Activated T-helper 1 cell treated with anti-CD3 and anti-CD28 coated beads, Interleukin-2, amount 50 U/mL, for 16 hours (primary cell): ENCODE measurements at places on chromosomes 16 and 17.

- DNase-seq = no peak
Measured at GRCh38 chr16:4888428-4889135, 41.3 kb downstream of the UBN1 start.

DNA sequence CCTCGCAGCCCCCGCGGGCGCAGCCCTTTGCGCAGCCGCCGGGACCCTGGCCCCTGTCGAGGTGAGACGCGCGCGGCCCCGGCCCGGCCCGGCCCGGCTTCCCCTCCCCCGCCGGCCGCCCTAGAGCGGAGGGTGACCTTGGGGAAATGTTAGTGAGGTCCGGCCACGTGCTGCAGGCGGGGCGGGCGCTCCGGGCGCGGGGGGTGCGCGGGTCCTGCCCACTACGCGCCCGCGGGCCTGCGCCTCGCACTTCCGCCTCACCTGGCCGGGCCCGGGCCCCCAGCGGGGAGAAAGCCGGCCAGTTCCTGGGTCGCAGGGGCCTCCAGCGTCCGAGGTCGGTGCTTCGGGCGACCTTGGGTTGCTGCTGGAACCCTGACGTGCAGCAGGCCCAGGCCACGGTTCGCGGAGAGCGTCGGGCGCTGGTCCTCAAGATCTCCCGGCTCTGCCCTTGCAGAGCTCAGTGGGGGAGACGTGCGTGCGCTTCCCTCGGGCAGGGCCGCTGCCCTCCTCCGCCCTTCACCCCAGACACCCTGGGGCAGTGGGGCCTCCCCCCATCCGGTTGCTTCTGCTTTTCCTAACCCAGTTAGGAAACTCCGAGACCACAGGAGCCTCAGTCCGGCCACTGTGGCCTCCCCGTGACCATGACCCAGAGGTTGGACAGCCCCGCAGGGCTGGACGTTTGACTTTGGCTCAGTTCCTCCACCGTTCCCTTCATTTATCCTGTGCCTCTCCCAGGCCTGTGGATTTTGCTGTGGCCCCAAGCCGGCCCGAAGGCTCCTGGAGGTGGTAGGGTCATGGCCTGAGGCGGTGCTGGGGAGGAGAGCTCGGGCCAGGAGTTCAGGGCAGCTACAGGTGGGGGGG lies 791 bp downstream of the MCRIP2 start:
- DNase-seq = no peak

DNA sequence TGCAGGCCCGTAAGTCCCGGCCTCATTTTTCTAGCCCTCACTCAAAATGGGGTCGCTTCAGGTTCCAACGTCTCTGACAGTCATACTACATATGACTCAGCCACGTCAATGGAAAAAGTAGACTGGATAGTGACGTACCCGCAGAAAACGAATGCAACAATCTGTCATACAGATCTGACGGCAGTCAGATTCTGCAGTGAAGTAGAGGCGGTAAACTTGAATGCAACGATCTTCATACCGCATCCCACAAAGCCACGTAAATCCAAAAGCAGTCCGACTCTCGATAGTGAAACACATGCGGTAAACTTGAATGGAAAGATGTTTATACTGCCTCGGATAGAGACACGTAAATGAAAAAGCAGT lies 38.4 kb upstream of the ARL4D start:
- DNase-seq = peak; percentile 55

- no peak for DNase-seq
Measured at GRCh38 chr16:67963292-67963661, 5.2 kb downstream of the SLC12A4 start.

GRCh38 chr16:82820855-82821254 lies 194.1 kb downstream of the CDH13 start:
- DNase-seq = no peak

DNA sequence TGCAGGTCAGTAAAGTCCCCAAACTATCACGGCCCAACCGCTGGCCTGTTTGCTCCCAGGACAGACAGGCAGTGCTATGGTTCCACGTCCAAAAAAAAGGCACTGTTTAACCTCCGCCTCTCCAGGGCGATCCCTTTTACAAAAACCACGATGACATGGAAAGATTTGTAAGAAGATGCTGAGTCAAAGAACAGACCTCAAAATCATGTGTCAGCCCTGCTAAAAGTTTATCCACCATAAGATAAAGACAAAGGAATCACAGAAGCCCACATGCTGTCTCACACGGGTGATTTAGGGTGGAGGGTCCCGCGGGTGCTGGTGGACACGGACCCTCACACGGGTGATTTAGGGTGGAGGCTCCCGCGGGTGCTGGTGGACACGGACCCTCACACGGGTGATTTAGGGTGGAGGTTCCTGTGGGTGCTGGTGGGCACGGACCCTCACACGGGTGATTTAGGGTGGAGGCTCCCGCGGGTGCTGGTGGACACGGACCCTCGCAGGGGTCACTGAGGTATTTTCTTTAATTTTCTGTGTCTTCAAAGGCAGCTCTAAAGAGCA lies 117.2 kb upstream of the METRNL start:
- DNase-seq = no peak

DNA sequence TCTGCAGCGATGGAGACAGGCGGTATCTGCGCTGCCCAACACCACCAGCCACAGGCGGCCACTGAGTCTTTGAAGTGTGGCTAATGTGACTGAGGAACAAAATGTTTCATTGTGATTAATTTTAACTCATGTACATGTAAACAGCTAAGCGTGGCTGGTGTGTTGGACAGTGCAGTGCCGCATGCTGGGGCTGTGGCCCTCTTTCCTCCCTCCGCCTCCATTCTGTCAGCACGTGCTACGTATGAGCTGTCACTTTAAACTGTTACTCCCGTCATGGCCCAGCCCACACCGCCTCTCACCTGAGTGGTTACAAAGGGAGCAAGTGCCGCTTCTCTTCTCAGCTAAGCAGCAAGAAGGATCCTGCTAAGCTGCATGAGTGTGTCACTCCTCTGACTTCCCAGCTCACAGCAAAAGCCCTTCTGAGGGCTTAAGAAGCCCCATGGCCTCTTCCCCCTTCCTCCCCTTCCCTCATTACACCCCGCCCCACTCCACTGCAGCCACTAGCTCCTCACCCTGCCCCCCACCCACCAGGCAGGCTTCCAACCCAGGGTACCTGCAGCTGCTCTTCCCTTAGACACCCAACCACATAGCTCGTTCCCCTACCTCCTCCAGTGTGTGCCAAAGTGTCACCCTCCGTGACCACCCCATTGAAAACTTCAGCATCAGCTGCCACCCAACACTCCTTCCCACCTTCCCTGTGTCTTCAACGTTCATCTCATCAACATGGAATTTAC lies 15.0 kb downstream of the HASPIN start:
- peak; percentile 49 for DNase-seq

DNA sequence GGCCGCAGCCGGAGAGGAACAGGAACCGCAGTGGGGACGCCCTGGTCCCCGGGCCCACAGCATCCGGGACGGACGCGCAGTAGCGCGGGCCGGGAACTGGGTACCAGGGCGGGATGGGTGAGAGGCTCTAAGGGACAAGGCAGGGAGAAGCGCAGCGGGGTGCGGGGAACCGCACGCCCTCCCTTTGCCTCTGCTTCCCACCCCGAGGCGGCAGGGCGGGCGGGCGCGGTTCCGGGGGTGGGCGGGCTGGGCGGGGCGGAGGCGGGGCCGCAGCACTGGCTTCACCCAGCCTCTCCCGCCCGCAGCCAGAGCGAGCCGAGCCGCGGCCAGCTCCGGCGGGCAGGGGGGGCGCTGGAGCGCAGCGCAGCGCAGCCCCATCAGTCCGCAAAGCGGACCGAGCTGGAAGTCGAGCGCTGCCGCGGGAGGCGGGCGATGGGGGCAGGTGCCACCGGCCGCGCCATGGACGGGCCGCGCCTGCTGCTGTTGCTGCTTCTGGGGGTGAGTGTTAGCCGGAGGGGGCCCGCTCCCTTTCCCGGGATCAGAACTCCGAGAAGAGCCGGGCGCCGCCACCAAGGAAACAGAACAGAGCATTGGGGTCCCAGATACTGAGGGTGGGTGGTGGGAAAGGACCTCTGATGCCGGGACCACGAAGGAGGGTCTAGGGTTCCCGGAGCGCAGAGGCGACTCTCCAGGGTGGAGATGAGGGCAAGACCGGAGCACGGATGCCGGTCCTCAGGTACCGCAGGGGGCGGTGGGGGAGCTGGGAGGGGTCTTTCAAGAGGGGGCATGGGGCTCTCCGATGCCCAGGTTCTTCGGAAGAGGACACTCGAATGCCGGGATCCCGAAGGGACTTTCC lies at the start of gene NGFR:
TSS of gene NGFR (plus strand) at position 308 of the 856 bp plus-strand sequence. CDS start at position 433, 125 bp downstream.
- peak; percentile 34 for DNase-seq

DNA sequence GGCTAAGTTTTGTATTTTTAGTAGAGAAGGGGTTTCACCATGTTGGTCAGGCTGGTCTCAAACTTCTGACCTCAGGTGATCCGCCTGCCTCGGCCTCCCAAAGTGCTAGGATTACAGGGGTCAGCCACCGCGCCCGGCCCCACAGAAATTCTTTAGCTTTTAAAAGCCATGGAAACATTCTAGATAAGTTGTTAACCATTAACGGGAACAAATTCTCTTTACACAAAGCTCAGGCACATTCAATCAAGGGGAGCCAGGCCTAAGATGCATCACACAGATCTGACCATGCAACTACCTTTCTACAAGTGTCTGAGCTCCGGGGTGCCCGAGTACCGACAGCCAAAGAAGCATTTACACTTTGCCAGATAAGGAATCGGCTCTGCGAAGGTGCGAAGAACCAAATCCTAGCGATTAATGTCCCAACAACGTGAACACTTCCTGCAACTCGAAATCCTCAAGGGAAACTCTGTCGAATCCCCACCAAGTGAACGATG lies 1.0 kb downstream of the EMC8 start:
- DNase-seq = no peak

DNA sequence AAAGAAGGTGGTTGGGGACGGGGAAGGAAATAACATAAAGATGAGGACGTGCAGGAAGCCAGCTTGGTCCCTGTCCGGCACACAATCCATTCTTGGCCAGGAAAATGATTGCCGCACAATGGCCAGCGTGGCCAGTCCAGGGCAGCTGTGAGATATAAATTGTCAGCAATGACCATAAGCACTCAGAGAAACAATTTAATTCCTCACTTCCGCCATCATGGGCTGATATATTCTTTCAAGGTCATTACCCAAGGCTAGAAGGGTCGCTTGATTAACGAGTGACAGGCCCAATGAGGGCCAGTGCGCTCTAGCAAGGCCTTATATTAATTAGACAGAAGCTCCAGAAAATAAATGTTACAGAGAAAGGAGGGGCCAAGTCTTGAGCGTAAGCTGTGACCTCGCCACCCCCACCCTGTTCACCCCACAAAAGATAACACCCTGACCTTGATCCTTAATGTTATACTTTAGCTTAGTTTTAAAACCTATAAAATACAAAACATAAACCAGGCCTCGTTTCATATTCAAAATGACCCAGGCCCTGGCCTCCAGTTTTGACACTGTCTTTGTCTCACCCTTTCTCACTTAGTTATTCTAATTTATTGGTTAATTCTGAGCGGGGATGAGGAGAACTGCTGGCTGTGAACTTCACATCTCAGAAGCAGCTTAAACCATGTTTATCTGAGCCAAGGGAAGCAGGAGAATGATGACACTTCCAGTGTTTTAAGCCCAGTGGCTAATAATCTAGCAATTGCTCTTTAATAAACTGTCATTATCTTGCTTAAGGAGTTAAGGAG lies 478.3 kb upstream of the ZFHX3 start:
- DNase-seq = no peak

DNA sequence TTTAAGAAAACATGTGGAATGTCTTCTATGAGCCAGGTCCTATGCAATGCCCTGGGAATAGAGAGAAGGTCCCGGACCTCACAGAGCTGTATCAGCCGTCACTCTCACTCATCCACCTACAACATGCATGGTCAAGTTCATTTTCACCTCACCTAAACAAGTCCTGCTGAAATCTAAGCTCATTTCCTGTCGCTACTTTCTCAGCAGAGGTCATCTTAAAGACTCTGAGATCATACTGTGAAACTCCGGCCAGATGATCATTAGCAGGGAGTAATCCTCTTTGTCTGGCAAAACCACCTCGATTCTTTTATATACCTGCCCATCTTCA lies 66.2 kb upstream of the LYRM9 start:
- DNase-seq = no peak

DNA sequence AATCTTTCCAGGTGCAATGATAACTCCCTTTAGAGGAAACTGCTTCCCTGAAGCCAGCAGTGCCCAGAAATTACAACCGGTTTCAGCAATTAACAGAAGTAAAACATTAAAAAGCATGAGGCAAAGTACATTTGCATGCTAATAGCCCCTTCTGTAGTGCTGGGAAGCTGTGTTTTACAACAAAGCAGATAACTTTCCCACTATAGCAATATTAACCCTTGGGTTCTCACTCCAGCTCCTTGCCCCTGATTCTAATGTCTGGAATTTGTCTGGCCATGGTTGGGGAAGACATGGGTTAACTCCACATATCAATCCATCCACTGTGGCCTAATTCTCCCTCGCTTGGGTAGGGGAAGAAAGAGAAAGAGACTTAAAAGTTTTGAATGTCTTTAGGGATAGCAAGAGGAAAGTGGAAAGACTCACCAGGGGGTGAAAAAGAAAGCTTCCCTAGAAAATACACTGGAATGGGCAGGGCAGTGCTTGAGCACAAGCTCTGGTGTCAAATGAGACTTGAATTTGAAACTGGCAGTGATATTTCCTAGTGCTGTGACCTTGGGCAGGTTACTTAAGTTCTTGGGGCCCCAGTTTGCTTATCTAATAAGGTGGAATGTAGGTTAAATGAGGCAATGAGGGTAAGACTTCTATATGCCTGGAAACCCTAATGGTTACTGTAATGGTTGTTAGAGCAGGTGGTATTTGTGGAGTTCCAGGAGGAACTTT lies 102.0 kb downstream of the SOX9 start:
- no peak for DNase-seq

DNA sequence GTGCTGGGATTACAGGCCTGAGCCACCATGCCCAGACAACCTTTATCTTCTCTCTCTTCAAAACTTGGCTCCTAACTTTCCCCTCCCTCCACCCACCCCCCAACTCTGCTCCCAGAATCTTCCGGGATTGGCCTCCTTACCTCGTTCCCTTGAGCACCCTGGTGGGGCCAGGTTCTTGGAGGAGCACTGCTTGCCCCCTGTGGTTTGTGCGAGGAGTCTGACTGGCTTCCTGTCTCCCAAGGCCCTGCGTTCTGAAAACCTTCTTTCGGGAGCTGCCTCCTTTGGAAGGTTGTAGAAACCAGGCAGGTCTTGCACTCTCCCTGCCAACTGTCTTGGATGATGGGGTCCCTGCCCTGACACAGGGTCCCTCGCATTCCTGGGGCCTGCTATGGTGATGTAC lies 19.8 kb downstream of the PLXDC1 start:
- DNase-seq = no peak

DNA sequence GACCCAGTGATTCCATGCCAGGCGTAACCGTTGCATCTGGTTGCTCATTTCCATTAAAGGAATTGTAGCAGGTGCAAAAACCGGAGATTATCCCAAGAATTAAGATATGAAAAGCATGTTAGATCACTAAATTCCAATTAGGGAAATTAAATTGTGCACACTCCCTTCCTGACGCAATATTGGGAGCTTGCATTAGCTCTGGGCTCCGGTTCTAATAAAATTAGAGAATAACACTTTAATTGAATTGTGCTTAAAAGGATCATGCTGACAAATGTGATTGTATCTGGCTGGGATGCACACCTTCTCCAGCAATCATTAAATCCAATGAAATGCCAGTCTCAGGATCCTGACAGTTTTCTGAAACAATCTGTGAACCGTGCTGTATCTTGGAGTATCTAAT lies 38.1 kb downstream of the IRX5 start:
- DNase-seq = no peak

- DNase-seq = no peak
Measured at GRCh38 chr16:25692351-25692741, 587 bp downstream of the HS3ST4 start.

GRCh38 chr17:46884552-46884951 lies 33.2 kb downstream of the WNT9B start:
- DNase-seq = no peak

GRCh38 chr16:1812732-1813163 lies 13.9 kb downstream of the HAGH start:
- DNase-seq = no peak
